ENCODE measurements at places on chromosomes 5 and 9.

GRCh38 chr5:40397091-40397490 is 282.6 kb upstream of the PTGER4 start:
- no peak for DNase-seq

DNA sequence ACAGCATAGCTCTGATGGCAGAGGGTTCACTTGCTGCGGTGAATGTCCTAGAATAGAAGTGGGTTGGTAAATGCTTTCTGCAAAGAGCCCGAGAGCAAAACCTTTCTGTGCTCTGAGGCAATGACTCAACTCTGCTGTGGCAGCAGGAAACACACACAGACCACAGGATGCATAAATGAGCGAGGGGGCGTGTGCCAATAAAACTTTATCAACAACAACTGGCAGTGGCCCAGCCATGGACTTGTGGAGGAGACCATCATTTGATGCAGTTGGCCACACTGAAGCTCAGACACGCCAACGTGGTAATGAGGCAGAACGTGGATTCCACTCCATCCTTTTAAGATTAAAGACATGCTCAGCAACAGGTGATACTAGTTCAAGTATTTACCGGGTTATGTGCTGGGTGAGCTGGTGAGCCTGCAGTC is 6.8 kb downstream of the MRPL36 start:
- no peak for DNase-seq

- no peak for DNase-seq
Measured at GRCh38 chr5:22678886-22679285, 174.3 kb downstream of the CDH12 start.

GRCh38 chr9:96150324-96151227 is 151.4 kb downstream of the HSD17B3 start:
- no peak for DNase-seq

- DNase-seq: no peak
Measured at GRCh38 chr5:87120518-87121303, 147.0 kb upstream of the RASA1 start.

GRCh38 chr5:179955630-179956029 is 47.9 kb upstream of the TBC1D9B start:
- DNase-seq: no peak

DNA sequence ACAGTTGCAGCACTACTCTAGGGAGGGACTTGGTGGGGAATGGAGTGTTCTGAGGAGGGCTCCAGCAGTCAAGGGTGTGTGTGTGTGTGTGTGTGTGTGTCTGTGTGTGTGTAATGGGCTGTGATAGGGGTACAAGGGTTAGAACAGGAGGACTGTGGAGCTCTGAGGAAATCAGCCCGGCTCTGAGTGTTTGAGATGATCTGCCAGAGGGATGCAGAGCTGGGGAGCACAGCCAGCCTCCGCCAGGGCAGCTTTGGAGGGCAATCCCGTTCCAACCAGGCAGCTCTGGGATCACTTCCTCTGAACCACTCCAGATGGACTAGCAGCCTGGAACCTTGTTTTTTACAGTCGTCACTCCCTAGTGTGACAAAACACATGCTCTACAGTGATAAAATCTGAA is 3.0 kb upstream of the SLC6A7 start:
- DNase-seq: no peak

GRCh38 chr5:158929552-158930218 is 170.0 kb downstream of the EBF1 start:
- DNase-seq: no peak

- DNase-seq: no peak
Measured at GRCh38 chr5:165310031-165310430, 1804.6 kb downstream of the MAT2B start.

GRCh38 chr9:99506747-99507348 is 284.8 kb downstream of the SEC61B start:
- no peak for DNase-seq

DNA sequence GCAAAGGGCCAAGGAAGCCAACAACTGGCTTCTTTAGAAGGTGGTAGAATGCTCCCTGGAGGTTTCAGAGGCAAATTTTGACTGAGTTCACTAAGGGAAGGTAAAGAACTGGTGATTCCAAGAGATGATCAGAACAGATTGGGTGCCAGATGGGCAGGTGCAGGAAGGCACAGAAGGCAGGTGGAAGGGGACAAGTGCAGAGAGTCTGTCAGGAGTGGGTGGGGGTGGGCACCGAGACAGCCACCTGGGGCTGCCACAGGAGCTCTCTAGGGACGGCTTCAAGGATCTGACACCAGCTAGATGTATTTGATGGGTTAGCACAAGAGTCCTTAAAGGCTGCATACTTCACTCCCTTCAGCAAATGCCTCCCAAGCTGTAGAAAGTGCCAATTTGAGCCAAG is 207.3 kb downstream of the PTTG1 start:
- no peak for DNase-seq

- DNase-seq: no peak
Measured at GRCh38 chr5:39943811-39944210, 519.0 kb upstream of the DAB2 start.

- no peak for DNase-seq
Measured at GRCh38 chr9:33813712-33814641, 3.0 kb upstream of the UBE2R2 start.

DNA sequence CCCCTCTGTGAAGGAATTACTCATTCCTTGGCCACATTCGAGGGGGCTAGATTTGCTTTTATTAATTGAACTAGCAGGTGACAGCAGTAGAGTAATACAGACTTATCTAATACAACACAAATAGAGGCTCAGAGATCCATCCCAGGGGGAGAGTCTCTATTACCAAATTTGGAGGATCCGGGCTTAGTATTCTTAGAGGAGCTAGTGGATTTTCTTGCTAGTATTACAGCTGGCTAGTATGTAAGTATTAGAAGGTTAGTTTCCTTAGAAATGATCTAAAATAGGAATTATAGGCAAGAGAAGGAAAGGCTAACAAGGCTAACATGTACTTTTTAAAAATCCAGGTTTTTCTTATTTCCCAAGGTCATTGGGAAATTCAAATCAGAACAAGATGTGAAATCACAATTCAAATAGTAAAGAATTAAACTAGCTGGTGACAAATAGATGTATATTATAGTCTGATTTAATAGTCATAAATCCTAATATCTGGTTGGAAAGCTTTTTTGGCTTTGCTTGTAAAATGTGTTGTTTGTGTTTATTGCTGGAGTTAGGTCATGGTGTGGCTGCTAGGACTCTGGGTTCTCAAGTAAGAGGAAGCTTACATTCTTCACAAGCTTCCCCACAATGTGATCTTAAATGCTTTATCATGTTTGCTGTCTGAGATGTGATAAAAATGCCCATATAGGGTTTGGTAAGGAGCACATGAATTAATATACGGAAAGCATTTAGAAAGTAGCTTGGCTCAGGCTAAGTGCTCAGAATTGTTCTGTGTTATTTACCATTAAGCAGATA is 160.4 kb upstream of the MPDZ start:
- no peak for DNase-seq

- DNase-seq: no peak
Measured at GRCh38 chr5:174159327-174160114, 114.0 kb downstream of the NSG2 start.

DNA sequence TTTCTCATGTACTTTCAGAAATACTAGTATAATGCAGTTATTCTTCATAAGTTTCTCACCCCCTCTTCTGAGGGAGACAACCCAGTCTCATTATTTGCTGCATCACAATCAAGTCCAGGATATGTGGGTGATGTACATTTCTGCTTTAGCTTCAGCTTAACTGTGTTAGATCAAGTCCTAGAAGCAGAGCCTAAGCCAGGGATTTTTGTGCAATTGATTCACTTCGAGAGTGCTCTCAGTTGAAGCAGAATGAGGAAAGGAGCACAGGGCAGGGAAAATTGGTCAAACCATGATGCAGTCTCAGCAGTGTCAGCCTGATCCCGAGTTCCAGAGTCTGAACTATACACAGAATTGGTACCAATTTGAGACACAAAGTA is 15.1 kb downstream of the HNRNPK start:
- no peak for DNase-seq

GRCh38 chr5:7828269-7828668 is 22.7 kb downstream of the CFAP90 start:
- no peak for DNase-seq

GRCh38 chr9:4844056-4844838 is 51.5 kb downstream of the RCL1 start:
- DNase-seq: no peak
